ENCODE measurements at places on chromosomes 5 and 9.

DNA sequence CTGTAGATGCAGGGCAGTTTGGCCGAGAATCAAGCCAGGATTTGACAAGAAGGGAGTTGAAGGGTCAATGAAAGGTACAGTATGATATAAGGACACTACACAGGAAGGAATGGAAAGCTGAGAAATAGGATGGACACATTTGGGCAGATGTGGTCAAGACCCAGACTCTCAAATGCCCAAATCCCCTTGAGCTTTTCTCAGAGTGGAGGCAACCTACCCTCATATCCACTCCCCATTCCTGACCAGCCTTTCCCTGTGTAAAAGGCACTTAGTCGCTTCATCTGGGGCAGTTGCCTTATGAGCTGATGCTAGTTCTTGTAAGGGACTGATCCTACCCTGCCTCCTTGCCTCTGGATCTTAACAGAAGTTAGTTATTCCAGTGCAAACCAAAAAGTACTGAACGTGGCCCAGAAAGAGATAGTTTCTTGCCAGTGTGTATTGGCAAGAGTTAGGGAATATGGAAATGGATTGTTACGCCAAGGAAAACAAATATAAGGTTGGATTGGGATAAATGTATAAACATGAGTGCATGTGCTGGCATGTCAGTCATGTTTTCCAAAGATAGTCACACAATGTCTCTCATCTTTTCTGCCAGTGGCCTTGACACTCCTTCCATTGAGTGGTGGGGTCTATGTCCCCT, 4.1 kb upstream of the MCCC2 start:
- DNase-seq, result no peak

GRCh38 chr9:130627896-130628792, 36.2 kb upstream of the PRDM12 start:
- DNase-seq, result no peak

DNA sequence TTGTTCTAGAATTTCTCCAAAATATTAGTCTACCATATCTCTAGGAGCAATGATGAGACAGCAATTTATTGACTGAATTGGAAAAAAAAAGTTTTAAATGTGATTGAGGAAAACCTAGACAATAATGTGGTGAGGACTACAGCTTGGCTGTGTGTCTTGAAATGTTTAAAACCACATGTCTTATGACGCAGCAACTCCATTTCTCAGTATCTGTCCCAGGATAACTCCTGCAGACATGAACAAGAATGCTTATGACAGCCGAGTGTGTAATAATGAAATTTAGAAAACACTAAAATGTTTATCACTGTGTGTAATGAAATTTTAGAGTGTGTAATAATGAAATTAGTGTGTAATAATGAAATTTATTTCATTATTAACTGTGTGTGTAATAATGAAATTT, 254.1 kb upstream of the DAPK1 start:
- no peak for DNase-seq

DNA sequence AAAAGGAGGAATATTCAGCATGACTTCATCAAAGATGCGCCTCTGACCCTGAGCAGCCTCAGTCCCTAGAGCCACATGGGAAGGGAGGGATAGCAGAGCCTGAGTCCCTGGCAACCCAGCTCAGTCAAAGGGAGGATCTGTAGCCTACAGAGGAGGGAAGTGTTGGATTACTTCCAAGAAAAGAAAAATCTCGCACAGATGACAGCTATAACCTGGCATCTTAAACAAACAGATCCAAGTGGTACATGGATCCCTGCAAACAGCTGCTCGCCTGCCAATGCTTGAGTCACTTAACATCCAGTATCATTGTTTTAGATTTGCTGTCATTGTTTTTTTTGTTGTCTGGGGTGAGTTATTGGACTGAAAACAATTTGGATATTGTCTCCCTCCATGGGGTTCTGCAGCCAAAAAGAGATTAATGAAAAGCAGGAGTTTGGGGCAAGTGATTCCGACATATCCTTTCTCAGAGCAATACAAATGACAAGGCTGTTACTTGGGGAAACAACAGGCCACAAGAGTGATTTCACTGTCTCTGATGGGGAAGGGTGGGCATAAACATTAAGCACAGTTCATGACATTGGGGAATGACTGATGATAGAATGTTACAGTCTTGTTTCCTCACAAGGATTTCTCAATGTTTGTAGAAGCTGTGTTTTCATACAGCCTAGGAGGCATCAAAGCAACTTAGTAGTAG, 153.5 kb upstream of the KIF2A start:
- DNase-seq, result no peak

DNA sequence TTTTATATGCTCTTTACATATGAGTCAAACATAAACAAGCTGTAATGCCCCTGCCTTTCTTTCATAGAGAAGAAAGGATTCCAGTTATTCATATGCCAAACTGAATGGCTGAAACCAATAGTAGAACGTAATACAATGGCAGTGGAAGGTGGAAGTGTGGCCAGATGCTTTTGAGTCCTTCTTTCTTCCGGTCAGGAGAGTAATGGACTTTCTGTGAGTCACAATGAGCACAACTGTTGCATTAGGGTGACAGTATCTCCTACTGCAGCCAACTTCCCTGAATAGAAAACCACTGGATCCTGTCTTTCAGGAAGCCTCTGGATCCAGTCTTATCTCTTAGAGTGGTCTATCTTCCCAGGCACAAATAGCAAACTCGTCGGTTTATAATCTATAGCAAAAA, 855.2 kb downstream of the MAT2B start:
- no peak for DNase-seq

DNA sequence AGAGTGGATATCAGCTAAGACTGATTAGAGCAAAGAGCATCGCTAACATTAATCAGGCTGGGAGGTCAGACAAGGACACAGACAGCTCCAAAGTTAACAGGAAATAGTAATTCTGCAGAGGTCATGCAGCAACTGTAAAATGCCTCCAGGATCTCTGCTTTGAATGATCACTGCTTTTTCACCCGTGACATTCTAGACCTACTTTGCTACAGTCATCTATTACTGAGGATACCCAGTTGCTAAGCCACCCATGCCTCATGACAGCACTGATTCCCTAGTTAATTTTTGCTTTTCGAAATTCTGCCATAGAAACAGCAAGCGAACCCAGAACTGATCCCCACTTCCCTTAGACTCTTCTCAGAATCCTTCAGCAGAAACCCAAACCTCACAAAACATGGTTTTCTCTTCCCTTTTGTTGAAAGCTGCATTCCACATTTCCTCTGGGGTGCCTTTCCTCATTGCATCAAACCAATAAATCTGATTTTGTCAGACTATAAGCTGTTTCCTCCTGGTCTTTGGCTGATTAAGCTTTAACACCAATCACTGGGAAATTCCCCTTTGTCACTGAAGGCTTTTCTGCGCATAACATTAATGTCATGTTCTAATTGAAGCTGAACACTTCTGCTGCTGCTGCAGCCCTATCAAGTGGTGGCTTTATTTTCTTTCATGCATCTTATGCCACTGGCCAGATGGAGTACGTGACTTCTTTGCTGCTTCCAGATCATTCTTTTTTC, 201.1 kb upstream of the CHD1 start:
- no peak for DNase-seq

DNA sequence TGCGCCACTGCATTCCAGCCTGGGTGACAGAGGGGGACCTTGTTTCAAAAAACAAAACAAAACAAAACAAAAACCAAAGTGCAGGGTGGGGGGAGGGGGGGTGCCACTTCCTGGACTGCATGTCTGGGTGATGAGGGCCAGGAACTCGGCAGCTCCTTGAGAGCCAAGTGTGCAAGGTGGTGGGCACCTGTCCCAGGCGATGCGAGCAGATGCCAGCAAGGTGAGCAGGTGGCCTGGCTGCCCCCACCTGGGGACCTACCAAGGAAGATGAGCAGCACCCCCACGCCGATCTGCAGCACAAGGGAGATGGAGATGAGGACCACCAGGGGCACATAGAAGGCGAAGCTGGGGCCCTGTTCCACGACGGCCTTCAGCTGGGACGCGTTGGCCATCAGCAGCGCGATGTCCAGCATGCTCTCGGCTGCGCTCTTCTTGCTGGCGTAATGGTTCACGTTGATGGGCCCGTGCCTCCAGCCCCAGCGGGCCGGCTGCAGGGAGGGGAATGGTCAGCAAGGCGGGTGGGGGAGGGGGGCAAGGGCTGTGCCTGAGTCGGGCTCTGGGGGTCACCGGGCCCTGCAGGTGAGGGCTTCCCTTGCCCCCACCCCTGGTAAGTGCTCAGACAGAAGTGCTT, 7.8 kb downstream of the NINJ1 start:
- DNase-seq, result peak; percentile 16

GRCh38 chr5:82738681-82739269, 338.4 kb downstream of the TMEM167A start:
- DNase-seq, result no peak

GRCh38 chr9:36862206-36863145, 171.6 kb downstream of the PAX5 start:
- DNase-seq, result no peak

GRCh38 chr5:169052207-169052606, 248.7 kb downstream of the SLIT3 start:
- no peak for DNase-seq

GRCh38 chr5:81268521-81269196, 32.7 kb upstream of the ZCCHC9 start:
- no peak for DNase-seq

- no peak for DNase-seq
Measured at GRCh38 chr9:5786370-5787127, 46.4 kb downstream of the ERMP1 start.

DNA sequence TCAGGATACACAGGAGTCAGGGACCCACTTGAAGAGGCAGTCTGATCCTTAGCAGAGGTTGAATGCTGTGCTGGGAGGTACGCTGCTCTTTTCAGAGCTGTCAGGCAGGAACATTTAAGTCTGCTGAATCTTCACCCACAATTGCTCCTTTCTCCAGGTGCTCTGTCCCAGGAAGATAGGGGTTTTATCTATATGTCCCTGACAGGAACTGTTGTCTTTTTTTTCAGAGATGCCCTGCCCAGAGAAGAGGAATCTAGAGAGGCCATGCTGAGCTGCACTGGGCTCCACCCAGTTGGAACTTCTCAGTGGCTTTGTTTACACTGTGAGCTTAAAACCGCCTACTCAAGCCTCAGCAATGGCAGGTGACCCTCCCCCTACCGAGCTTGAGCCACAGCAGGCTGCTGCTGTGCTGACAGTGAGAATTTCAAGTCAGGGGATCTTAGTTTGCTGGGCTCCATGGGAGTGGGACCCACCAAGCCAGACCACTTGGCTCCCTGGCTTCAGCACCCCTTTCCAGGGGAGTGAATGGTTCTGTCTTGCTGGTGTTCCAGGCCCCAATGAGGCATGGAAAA, 169.0 kb downstream of the FBXL17 start:
- DNase-seq, result no peak

GRCh38 chr5:179165421-179166170, 105.4 kb downstream of the ZNF354C start:
- no peak for DNase-seq

DNA sequence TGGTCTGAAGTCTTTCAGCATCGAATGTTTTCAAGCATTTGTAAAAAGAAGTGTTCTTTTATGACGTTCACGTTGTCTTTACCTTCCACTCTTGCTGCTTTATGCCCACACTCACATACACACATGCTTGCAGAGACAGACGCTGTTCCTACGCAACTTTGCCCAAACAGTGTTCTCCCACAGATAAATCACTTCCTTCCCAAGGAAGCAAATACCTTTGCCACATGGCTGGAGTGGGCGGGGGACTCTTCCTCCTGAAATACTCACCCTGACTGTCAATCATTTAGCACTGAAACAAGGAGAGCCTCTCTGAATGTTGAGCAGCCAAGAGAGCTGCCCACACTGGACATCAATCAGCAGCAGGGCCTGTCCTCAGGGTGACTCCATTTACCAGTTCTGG, 22.4 kb upstream of the ASTN2 start:
- no peak for DNase-seq

GRCh38 chr9:100397529-100398266, 29.2 kb upstream of the MSANTD3 start:
- no peak for DNase-seq

GRCh38 chr5:58834242-58835225, 251.7 kb downstream of the RAB3C start:
- no peak for DNase-seq

DNA sequence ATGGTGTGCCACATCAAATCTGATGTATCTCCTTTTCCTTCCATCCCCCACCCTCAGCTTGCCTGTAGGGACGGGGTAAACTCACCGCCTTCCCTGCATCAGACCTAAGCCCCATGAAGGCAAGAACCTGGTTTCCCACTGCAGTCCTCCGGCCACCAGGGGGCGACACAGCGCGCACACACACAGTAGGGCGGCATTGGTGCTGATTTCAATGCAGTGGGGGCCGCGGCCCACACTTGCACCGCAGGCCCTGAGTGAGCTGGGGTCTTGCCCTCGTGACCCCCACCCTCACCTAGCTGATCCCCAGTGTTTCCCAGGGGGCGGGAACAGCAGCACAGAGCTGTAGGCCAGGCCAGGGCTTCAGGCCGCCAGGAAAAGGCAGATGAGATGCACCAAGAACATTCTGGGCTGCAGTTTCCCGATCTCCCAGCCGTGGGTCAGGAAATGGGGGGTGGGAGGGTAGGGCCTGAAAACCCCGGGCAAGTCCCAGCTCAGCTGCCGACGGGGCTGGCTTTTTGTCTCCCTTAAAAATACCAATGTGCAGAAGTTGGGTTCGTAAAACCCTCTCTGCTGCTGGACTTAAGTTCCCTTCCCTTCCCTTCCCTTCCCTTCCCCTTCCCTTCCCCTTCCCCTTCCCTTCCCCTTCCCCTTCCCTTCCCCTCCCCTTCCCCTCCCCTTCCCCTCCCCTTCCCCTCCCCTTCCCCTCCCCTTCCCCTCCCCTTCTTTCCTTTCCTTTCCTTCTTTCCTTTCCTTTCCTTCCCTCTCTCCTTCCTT, 19.5 kb downstream of the FAM163B start:
- no peak for DNase-seq

GRCh38 chr5:76083555-76084495, 642 bp downstream of the SV2C start:
- no peak for DNase-seq

DNA sequence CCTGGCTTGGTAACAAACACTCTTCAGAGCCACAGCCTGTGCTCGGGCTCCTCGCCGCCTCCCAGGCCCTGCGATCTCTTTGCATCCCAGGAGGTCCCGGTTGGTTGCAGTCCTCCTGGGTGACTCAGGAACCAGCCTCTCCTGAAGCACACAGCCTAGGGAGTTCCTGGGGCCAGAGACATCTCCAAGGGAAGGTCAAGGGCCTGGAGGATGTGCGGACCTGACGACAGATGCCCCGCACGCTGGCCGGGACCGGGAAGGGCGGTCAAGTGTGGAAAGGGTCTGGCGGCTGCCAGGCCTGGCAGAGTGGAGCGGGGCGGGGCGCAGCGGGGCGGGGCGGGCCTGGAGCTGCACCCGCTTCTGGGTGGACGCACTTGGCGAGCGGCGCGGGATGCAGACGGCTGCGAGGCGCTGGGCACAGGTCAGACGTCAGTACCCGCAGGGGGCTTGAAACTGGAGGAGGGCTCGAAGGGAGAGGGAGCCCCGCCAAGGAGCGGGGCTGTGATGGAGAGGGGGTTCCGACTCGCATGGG, 45.0 kb upstream of the PRSS3 start:
- DNase-seq, result no peak

DNA sequence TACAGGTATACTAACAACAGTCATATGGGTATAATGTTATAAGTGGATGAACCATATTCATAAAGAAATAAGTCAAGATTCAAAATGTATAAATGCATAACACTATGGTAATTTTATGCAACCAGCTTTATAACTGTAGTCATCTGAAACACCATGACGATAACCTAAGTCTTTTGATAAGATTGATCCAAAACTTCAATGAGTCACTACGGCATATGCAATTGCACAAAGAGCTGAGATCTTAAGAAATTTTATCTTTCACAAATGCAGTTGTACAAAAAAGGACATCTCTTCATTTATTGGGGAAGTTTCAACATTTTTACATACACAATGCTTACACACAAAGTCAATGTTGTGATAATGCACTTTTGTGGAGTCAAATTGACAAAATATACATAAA, 20.3 kb downstream of the FAM81B start:
- DNase-seq, result no peak
